ENCODE measurements at places on chromosomes 12 and 14.
A peak's percentile ranks its signal among the peaks of the same experiment; 100 is the strongest.

- no peak for DNase-seq
Observed at GRCh38 chr12:49294804-49295081, 204 bp upstream of the PRPH start.

DNA sequence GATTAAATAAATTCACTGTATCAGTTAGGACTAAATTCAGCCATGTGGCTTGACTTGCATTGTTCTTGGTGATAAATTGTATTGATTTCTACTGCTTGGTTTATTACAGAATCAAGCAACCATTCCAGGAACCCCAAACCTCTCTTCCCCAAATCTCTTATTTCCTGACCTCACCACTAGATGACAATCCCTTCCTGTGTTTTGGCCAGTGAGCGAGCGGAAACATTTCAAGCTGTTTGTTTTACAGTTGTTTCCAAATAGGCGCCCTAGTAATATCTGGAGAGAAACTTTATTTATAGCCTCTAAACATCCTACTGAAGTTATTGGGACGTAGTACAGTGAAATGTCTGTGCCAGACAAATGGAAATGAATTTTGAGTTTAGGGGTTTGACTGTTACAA is 161.1 kb downstream of the SNAPC1 start:
- no peak for DNase-seq

DNA sequence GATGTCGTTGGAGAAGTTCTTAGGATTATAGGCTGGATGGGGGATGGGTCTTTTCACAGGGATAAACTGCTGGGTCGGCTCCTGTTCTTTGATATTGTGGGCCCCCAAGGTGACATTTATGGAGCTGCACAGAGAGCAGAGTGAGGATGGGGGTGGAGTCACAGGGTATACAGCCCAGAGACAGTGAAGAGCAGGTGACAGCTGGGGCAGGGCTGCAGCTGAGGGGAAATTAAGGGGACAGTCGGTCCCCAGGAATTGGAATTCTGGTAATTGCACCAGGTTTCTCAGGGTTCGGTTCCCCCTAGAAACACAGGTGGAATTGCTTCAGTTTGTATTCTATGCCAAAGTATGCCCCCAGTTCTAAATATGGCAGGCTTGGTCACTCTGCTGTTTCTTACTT is 1.7 kb downstream of the GZMB start:
- no peak for DNase-seq

DNA sequence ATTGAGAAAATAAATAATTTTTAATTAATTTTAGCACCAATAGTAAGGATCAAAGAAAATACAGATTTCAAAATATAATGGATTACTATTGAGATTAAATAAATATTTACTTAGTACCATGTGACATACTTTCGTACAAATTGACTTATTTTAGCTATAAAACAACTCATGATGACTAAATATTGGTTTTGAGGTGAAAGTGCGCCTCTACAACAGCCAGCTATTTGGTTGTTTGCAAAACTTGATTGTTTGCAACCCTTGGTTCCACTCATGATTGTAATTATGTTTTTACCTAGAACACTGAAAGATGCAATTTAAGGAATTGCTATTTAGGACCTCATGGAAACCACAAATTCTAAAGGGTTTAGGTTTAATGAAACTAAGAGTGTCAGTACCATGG is 51.9 kb upstream of the PPM1H start:
- no peak for DNase-seq

GRCh38 chr12:15088105-15088504 is 115.3 kb downstream of the PDE6H start:
- DNase-seq = peak; percentile 3

GRCh38 chr14:26594148-26594547 is 3.7 kb downstream of the NOVA1 start:
- no peak for DNase-seq

GRCh38 chr12:42819846-42820245 is 230.3 kb upstream of the PRICKLE1 start:
- no peak for DNase-seq

- no peak for DNase-seq
Observed at GRCh38 chr12:44703182-44703910, 172.8 kb downstream of the NELL2 start.

Data from T-helper 22 cell (primary cell).